Activated CD4-positive, alpha-beta T cell treated with anti-CD3 and anti-CD28 coated beads, Interleukin-2, amount 10 ng/mL, durations not matched to agents 7 days and 5 days (primary cell): ENCODE measurements at places on chromosomes 11 and 22.

- no peak for DNase-seq
Observed at GRCh38 chr11:12079726-12080556, 30.4 kb upstream of the MICAL2 start.

DNA sequence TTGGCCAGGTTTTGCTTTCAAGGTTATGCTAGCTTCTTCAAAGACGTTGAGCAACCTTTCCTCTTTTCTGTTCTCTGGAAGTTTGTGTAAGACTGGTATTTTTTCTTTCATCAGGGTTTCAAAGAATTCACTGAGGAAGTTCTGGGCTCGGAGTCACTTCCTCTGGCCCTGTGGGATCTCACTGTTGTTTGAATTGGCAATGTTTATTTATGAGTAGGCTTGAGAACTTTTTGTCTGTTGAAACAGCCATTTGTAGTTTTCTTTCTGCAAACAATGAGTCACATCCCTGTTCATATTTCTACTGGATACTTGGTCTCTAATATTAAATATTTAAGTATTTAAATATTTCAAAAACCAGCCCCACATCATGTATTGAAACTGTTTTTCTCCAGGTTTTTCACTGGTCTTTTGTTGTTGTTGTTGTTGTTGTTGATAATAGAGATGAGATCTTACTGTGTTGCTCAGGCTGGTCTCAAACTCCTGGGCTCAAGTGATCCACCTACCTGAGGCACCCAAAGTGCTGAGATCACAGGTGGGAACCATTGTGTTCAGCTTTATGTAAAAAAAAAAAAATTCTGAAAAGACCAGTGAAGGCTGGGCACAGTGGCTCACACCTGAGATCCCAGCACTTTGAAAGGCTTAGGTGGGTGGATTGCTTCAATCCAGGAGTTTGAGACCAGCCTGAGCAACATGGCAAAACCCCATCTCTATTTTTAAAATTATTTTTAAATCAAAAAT, 26.9 kb downstream of the SUSD2 start:
- no peak for DNase-seq

DNA sequence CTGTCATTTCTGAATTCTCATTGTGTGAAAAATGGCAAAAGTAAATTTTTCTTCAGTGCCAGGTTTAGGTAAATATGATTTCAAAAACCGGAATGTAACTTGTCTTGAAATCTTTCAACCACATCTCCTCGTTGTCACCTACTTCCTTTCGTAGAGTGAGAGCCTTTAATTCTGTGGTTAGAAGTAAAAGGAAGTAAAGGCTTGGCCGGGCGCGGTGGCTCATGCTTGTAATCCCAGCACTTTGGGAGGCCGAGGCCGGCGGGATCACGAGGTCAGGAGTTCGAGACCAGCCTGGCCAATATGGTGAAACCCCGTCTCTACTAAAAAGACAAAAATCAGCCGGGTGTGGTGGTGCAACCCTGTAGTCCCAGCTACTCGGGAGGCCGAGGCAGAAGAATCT, 29.8 kb downstream of the SGSM3 start:
- peak; percentile 73 for DNase-seq

- no peak for DNase-seq
Observed at GRCh38 chr11:34587282-34587677, 33.6 kb upstream of the EHF start.

GRCh38 chr11:124482362-124483147, 37.1 kb upstream of the OR8B8 start:
- DNase-seq = no peak

GRCh38 chr22:21622919-21623647, 6.7 kb downstream of the YDJC start:
- DNase-seq = no peak

DNA sequence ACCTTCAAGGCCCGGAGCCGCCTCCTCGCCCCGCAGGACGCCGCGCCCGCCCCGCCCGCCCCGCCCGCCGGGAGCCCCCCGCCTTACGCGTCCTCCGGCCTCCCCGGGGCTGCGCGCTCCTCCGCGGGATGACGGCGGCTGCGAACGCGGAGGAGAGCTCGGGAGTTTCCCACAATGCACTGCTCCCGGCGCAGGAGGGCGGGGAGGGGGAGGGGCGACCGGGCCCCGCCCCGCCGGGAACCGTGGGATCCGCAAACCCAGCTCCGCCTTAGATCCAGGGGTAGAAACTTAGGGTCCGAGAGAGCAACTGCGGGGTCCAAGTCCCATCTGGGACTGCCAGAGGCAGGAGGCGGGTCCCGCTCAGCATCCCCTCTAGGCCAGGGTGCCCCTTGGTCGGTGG, at the start of gene CEND1:
TSS of gene CEND1 (minus strand) at position 148 of the 400 bp plus-strand sequence. CDS start 1,514 bp downstream, outside the sequence.
- DNase-seq = peak; percentile 47

DNA sequence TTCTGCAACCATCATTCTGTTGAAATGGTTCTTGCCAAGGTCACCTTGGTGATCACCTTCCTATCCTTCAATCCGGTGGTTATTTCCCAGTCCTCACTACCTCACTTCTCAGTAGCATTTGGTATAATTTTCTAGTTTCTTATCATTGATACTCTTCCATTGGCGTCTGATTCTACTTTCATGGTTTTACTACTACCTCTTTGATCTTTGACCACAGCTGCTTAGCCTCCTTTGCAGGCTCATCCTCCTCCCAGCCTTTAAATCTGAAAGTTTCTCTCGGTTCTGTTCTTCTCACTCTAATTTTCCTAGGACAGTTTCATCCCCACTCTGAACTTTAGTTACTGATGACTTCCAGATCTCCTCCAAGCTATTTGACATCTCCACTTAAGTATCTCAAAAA, 5.0 kb downstream of the TIMM10B start:
- no peak for DNase-seq

- DNase-seq = no peak
Observed at GRCh38 chr11:70760416-70761020, 362.2 kb downstream of the CTTN start.

DNA sequence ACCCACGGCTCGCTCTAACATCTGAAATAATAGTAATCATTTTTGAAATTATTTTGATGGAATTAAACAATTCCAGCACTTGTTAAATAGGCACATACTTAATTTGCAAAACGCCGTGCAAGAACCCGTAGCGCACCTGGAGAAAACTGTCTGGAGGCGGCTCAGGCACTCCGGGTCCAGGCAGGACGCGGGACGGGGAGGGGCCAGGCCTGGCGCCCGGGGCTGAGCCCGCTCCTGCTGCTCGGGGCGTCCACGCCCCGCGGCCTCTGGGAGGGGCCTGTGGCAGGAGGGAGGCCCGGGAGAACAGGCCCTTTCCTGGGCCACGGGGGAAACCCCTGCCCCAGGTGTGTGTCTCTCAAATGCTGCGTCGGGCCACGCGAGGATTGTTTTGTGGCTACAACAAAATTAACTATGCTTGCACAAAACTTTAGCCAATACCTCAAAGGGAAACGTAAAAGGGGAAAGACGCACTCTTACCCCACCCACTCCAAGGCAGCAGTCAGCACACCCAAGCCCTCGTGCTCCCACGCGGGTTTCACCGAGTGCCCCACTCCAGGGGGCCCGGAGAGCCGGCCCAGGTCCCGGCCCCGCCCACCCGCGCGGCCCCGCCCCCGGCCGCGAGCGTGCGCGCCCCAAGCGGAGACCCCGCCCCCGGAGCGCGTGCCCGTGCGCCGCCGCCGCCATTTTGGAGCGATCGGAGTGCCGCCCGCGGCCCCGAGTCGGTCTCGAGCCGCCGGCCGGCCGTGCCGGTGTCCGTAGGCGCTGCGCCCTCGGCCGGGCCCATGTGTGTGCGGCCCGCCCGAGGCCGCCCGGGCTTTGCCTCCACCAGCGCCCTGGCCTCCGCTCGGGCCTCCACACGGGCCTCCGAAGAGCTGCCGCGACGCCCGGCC, at the start of gene PPP6R2:
TSS of gene PPP6R2 (plus strand) at position 677 of the 890 bp plus-strand sequence. CDS start 50,582 bp downstream, outside the sequence.
- DNase-seq = peak; percentile 84

DNA sequence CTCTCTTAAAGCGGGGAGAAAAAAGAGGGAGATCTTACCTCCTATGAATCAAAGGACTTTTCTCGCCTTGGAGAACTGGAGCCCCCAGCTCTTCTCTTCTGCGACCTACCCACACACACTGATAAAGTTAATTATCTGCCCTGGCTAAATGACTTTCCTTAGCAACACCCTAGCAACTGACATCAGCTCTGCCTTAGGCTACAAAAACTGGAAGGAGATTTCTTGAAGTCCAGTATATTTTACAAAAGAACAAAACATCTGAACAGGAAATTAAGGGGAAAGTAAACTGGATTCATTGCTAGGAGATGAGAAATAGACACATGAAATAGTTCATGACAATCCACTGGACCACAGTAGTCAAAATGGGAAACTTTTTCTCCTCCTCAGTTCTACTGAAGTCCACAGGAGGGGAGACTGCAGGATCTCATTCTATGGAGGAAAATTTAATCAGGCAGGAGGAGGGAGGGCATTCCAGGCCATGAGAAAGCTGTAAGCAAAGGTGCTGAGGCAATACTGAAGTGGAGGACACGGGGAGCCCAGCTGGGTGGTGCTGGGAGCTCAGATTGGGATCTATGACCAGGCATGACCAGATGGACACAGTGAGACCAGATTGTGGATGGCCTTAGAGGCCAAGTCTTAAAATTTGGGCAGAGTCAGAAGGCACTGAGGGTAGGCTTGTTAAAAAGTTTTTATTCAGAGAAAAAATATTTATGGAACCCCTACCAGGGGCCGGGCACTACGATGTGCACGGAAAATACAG, 3.7 kb upstream of the SPON1 start:
- no peak for DNase-seq

DNA sequence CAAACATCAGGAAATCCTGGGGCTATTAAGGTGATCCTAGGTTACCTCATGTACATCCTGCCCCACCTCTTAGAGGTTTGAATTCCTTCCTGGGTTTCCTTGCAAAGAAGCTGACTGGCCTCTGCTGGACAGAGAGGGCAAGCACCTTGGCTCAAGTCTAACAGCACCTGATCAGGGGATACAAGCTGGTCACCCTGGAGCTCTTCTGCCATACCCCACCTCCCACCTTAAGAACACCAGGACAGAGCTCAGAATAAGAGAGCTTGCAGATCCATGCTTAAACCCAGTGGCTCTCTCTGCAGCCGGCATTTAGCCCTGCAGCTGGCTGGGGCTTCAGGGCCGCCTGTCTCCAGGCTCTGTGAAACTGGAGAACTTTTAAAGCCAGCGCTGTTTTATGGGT, 386.6 kb upstream of the NARS2 start:
- DNase-seq = no peak

DNA sequence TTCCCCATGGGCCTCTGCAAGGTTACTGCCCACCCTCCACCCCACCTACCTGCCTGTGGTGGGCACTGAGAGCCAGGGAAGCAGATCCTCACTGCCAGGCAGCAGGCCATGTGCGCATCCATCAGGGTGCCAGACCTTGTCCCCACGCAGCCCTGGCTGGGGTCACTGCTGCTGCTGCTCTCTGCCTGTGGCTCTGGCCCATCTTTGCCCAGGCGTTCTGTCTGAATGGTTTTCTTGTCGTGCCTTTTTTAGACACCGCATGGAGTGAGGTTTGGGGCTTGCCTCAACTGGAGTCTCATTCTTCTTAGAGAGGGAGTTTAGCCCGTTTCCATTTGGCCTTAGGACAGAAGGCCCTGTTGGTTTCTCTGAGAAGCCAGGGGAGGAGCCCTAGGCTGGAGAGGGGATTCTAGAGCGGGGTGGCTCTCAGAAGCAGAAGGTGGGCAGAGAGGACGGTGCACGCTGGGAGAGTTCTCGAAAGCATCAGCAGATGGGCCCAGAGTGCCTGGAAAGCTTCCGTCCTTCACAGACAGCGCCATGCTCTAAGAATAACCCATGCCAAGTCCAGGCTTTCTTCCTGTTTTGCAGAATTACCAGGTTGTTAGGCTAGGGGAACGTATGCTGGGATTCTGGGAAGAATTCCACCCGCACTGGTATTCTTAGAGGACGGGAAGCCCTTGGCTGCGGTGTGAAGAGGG, 8.1 kb downstream of the TANGO2 start:
- no peak for DNase-seq

DNA sequence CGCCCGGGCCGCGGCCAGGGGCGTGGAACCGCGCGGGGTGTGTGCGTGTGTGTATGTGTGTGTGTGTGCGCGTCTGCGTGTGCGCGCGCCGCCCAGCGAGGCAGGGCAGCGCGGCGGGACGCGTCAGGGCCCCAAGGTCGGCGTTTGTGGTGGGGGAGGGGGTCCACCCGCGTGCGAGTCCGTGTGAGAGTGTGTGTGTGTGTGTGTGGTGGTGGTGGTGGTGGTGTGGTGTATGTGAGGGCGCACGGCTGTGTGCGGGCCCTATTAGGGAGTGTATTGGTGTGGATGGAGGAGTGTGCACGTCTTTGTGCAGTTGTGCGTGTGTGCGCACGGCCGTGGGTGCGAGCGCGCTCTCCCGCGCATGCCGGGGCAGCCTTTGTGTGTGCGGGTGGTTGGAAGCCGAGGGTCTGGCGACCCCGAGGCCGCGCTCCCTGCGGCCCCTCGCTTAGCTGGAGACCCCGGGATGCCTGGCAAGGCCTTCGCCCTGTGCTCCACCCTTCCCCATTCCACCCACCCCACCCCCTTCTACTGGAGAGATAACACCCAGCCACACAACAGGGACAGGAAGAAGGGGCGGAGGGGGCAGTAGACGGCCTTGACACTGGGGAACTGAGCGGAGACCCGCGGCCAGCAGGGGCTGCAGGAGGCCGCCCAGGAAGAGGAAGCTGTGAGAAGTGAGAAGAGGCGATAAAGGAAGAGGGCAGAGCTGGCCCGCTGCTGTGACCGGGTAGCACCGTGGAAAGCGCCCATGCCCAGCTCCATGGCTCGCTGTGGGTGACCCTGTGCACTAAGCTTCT, 528 bp upstream of the ARRB1 start:
- DNase-seq = peak; percentile 61

DNA sequence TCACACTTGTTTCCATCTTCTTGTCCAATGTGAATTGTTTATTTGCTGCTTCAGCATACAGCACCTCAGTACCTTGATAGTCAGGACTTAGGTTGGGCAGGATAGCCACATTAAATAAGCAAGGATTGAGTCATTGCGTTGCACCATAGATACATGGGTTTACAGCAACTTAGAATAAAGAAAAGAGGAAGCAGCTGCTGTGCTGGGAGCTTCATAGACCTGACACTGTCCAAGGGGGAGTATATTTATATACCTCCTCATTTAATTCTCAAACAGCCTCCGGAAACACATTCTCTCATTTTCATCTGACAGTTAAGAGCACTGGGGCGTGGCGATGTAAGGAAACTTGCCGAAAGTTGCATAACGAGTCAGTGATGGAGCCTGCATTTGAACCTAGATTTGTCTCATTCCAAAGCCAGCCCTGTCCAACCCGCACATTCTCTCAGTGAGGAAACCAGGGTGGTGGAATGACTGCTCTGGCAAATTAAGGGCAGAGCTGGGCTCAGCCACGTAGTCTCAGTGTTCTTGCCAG, 42.2 kb downstream of the UBASH3B start:
- peak; percentile 59 for DNase-seq

DNA sequence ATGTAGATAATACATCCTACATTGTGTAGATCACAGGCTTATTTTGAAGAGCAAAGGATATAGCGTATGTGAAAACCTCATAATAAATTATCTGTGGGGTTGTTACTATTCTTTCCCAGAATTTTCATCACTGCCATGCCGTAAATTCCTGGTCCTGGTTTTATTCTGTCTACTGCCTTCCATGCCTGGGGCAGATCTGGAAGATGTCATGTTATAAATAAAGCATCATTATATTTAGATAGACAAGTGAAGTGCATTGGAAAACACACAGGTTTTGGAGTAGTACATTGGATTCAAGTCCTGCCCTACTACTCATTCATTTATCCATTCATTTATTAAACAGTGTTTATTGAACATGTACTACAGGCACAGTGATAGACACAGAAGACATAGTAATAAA, 2.2 kb downstream of the C11orf52 start:
- DNase-seq = no peak
